ENCODE measurements at places on chromosomes 3 and 15. TPM values are rescaled to one million over a fixed set of nuclear protein-coding genes. Genes with fewer than 3 reads are reported as not detected.

- DNase-seq: no peak
Observed at GRCh38 chr3:52827441-52827840, 3.0 kb downstream of the ITIH4 start.

Gene CEMIP
- total RNA-seq: 0.04 TPM

Gene ALDH1L1
- total RNA-seq: 0.05 TPM

Gene LMCD1
- total RNA-seq: 3.1 TPM

DNA sequence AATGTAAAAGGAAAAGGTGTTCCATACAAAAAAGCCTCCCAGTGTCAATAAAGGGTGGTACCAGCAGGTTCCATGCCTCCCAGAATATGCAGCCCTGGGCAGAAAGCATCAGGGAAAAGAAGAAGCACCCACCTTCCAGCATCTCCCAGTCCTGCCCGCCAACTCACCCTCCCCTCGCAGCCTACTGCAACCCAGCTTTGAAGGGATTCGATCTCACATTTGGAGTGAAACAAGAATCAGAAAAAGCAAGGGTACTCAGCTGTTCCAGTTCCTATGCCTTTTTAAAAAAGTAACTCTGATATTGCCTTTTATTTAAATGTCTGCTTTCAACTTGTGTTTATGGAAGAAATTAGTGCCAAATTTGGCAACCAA lies 166.9 kb downstream of the ADAMTS17 start:
- DNase-seq: no peak

GRCh38 chr3:24829011-24829581 lies 334.4 kb upstream of the THRB start:
- DNase-seq: peak; percentile 8

DNA sequence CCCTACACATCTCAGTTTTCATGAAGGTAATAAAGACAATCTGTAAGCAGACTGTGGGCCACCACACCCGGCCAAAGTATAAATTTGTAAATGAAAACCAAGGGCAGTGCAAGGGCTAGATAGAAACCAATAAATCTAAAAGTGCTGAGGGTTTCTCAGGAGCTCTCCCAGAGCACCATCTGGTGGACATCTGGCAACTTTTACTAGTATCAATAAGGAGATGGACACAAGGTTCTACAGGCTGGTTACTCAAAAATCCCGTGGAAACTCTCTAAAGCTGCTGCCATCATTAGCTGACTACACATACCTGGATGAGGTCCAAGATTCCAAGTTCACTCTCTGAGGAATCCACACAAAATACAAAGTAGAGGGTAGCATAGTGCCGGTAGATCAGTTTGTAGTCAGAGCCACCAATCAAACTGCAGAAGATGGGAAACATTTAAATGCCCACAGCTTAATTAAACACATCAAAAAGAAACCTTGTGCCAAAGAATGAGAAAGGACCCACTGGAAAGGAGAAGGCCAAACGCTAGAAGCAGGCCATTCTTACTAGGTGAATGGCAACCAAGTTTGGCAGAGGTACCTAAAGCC lies 5.5 kb downstream of the AP3S2 start:
- no peak for DNase-seq

Gene FBXW12
- 0.11 TPM for total RNA-seq

- DNase-seq: no peak
Observed at GRCh38 chr15:71011503-71012155, 103.6 kb upstream of the THSD4 start.

Gene OIP5
- total RNA-seq: 11.5 TPM

DNA sequence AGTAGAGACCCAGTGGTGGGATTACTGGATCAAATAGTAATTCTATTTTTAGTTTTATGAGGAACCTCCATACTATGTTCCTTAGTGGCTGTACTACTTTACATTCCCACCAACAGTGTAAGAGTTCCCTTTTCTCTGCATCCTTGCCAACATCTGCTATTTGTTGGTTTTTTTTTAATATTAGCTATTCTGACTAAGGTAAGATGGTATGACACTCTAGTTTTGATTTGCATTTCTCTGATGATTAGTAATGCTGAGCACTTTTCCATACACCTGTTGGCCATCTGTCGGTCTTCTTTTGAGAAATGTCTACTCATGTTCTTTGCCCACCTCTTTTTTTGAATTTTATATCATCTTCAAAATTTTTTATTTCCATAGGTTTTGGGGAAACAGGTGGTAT lies 34.2 kb upstream of the RAP2B start:
- no peak for DNase-seq

Gene CPA3
- total RNA-seq: not detected

Gene CIDEC
- total RNA-seq: not detected

Gene SGO1
- total RNA-seq: 29.4 TPM

GRCh38 chr3:14791343-14791945 lies 27.3 kb upstream of the FGD5 start:
- DNase-seq: peak; percentile 78

Gene FOXP1
- 108 TPM for total RNA-seq

Gene FBXO40
- total RNA-seq: not detected

DNA sequence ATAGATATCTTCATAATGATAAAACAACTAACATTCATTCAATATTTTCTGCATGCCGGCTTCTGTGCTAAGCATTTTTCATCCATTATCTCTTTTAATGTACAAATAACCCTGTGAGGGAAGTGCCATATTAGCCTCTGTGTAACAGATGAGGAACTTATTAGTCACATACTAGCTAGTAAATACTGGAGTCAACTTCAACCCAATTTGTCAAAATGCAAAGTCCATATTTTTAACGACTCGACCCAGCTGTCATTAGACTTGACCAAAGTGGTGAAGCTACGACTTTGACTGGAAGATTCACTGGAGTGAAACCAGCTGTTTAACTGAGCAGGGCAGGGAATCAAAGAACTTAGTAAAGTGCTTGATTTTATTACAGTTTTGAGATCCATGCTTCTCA lies 41.6 kb downstream of the PARP15 start:
- DNase-seq: no peak

GRCh38 chr15:25993506-25993905 lies 130.4 kb upstream of the ATP10A start:
- DNase-seq: no peak

DNA sequence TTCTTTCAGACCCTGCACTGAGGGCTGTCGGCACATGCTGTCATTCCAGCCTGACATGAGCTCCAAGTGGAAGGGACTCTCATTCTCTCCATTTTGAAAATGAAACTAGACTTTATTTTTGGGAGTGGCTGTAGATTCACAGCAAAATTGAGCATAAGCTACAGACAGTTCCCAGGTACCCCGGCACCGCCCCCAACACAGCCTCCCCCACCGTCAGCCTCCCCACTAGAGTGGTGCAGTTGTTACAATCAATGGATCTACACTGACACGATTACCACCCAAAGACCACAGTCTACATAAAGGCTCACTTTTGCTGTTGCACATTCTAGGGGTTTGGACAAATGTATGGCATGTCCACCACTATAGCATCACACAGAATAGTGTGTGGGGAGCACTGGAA lies 29.5 kb upstream of the FGD5 start:
- DNase-seq: no peak

- DNase-seq: no peak
Observed at GRCh38 chr3:1513662-1514061, 420.8 kb downstream of the CNTN6 start.

DNA sequence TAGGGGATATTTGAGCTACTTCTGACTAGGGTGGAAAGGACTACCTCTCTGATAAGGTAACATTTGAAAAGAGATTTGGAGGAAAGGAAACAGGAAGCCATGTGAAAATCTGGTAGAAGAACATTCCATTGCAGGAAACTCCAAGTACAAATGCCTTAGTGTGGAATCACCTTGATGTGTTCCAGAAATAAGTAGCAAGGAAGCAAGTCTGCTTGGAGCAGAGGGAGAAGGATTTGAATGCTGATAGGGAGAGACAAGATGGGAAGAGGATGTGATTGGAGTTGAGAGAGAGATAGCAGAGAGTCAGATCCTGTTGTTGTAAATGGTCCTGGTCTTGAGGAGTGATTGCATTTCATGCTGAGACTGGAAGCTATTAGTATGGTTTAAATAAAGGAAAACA lies 335.1 kb upstream of the DCBLD2 start:
- no peak for DNase-seq

- no peak for DNase-seq
Observed at GRCh38 chr3:135911110-135911509, 54.4 kb upstream of the PPP2R3A start.

GRCh38 chr3:133237380-133237779 lies 162.5 kb upstream of the BFSP2 start:
- no peak for DNase-seq

GRCh38 chr3:128453501-128454309 lies 13.0 kb downstream of the DNAJB8 start:
- DNase-seq: no peak

- DNase-seq: no peak
Observed at GRCh38 chr15:58433597-58434333, 2.0 kb downstream of the LIPC start.

DNA sequence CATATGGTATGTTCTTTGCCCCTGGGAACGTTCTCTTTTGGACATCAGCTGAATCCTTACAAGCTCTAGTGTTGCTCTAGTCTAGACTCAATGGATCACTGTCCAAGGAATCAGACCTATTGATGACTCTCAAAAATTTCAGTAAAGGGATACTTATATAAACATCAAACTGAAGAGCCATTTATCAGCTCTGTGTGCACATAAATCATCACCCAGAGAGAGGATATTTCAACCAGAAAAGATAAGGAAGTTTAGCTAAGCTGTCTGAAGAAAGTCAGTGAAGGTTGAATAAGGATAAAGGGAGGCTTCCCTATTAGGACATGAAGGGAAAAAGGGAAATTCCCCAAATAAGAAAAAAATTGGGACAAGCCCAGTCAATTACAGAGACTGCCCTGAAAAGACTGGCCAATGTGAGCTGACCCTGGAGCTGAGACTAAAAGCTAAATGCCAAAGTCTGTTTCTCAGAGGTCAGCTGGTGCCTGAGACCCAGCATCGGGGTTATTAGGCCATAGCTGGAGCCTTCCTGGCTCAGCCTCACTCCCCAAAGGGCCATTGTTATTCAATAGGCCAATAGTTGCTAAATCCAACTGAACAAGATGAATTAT lies 424.1 kb upstream of the THBS1 start:
- DNase-seq: no peak

DNA sequence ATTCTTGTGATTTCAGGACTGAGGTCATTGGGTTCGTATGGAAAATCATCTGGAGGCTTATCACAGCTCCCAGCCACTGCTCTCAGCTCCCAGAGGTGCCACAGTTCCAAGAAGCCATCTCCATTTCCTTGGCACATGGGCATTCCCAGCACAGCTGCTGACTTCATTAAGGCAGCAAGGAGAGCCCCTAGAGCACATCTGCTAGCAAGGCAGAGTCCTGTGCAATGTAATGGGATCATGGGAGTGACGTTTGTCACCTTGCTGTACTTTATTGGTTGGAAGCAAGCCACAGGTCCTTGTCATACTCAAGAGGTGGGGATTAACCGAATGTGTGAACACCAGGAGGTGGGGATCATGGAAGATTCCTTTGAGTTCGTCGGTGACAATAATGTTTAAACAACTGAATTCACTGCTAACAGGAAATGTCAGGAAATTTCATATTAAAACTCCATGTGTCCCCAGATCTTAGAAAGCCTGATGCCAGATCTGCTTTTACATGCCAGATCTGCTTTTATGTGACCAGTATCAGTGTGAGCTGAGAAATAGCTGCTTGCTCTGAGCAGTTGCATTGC lies 148.8 kb downstream of the GABRG3 start:
- DNase-seq: no peak

- no peak for DNase-seq
Observed at GRCh38 chr3:144894576-144894975, 923.0 kb downstream of the DIPK2A start.

- DNase-seq: no peak
Observed at GRCh38 chr3:134516905-134517304, 31.0 kb downstream of the CEP63 start.

Gene TMPRSS7
- not detected for total RNA-seq

DNA sequence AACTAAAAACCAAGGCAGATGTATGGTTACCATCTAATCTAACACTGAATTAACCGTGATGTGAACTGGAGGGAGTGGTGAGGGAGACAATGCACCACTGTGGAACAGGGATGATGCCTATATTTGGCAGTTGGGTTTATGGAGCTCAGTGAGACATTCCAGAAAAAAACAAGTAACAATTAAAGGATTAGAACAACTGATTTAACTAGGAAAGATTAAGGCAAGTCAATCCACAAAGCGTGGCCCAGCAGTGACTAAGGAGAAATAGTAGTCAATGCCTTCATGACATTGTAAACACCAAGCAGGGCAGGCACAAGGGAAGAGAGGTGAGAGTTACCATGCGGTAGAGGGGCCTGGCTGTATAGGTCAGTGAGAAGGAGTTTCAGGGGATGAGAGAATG lies 38.1 kb downstream of the CHAC1 start:
- no peak for DNase-seq

Gene FETUB
- total RNA-seq: not detected

Gene GCNT3
- total RNA-seq: not detected

DNA sequence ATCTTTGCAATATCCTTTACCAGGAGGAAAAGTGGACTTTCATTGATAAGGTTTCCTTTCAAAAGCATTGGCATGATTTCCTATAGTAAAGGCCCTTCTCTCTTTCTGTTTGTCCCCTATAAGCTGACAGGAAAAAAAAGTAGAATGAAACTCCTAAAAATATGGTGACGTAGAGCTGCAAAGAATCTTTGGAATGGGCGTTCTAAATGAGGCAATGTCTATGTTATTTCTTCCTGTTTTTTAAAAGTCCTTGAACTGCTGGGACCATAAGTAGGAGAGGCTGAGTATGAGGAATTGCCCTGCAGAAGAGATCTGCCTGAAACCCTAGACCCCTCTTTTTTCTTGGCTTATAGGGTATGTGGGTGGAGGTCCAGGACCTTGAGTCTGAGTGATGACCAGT lies 17.2 kb downstream of the ST3GAL6 start:
- DNase-seq: no peak

- DNase-seq: no peak
Observed at GRCh38 chr3:194874206-194874605, 188.5 kb downstream of the FAM43A start.

DNA sequence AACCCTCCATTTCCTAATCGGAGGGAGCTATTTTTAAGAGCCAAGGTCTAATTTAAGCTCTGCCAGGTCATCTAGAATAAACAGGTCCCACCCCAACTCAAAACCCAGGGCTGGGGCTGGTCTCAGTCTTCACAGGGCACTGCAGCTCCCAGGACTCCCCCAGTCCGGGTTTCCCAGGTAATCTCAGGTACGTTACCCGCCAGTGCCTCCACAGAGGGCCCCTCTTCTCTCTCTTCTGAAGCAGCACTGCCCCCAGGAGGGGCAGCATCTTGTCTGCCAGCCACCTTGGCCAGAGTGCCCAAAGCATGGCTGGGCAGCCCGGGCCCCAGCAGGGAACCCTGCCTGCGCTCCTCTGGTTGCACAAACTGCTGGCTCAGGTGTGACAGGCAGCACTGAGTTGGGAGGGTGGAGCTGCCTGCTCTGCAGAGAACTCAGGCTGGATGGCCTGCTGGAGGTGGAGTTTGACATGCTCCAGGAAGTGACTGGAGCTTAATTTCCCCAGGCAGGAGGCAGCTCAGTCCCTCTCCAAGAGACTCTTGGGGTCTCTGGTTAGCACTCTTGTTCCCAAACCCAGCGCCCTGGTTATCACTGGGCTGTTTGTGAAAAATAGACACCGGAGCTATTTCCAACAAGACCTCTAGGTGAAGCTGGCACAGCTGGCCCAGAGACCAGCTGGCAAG lies at the start of gene PLA2G4F:
PLA2G4F (minus strand) TSS at position 394 of the 680 bp plus-strand sequence; CDS start at position 307, 87 bp downstream.
- no peak for DNase-seq

Gene GOLGA8N
- 2.2 TPM for total RNA-seq

Gene PDCD7
- total RNA-seq: 24.8 TPM

Gene SCAMP2
- 83.4 TPM for total RNA-seq

GRCh38 chr15:48021336-48022086 lies 99.3 kb upstream of the SLC24A5 start:
- no peak for DNase-seq
